LHCN-M2 (cell line): ENCODE measurements at places on chromosomes 3 and 15. TPM values are rescaled to one million over a fixed set of nuclear protein-coding genes. Genes with fewer than 3 reads are reported as not detected.

The CELSR3 gene
- 4.3 and 4.5 TPM in 2 replicates for total RNA-seq

The LEKR1 gene
- 0.34 and 1.5 TPM in 2 replicates for total RNA-seq

The CCDC50 gene
- 86.3 and 89.0 TPM in 2 replicates for total RNA-seq

The C3orf22 gene
- total RNA-seq: not detected in 2 replicates
